ENCODE measurements at places on chromosomes 7 and 10. TPM values are rescaled to one million over a fixed set of nuclear protein-coding genes. Genes with fewer than 3 reads are reported as not detected.

GRCh38 chr7:112995059-112995824 lies 91.4 kb downstream of the GPR85 start:
- DNase-seq, result no peak

GRCh38 chr10:65861249-65861648 lies 1064.6 kb upstream of the LRRTM3 start:
- no peak for DNase-seq

DNA sequence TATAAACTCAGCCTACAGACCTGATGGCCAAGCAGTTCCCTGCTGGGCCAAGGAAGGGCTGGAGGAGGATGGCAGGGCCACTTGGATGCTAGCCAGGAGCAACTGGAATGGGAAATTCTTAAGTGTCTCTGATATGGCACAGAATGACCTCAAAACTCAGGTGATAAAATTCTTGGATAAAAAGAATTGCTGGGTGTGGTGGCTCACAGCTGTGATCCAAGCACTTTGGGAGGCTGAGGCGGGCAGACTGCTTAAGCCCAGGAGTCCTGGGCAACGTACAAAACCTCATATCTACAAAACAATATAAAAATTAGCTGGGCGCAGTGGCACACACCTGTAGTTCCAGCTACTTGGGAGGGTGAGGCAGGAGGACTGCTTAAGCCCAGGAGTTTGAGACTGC lies 14.0 kb upstream of the PKD1L1 start:
- DNase-seq, result no peak

GRCh38 chr7:148402159-148402558 lies 188.4 kb upstream of the C7orf33 start:
- no peak for DNase-seq

DNA sequence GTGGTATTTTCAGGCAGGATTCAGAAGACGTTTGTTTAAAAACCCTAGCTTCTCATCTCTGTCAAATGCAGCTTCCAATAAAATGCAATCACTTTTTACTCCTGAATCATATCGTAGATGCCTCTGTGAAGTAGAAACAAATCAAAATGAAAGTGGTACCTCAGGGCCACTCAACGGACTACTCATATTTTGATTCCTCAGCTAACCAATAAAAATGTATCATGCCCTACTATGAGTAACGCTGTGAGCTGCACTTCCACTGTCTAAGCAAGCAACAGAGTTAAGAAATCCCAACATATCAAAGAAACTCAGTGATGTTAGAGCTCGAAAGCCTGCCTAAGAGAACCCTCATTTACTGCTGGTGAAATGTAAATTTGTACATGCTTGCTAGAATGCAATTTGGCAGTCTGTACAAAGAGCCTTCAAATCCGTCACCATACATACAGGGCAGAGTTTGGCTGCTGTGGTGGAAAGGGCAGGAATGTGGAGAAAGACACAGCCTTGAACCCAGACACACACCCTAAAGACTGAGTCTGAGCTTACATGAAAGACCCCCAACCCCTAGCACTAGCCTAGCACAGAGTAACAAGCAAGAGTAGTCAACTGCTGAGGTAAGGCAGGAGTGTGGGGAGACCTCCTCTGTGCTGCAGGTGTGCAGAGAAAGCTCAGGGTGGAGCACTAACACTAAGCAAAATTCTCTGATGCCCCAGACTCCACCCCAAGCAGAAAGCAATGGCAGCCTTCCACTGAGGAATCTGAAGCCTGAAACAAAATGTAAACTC lies 151.5 kb downstream of the ANK3 start:
- peak; percentile 30 for DNase-seq

DNA sequence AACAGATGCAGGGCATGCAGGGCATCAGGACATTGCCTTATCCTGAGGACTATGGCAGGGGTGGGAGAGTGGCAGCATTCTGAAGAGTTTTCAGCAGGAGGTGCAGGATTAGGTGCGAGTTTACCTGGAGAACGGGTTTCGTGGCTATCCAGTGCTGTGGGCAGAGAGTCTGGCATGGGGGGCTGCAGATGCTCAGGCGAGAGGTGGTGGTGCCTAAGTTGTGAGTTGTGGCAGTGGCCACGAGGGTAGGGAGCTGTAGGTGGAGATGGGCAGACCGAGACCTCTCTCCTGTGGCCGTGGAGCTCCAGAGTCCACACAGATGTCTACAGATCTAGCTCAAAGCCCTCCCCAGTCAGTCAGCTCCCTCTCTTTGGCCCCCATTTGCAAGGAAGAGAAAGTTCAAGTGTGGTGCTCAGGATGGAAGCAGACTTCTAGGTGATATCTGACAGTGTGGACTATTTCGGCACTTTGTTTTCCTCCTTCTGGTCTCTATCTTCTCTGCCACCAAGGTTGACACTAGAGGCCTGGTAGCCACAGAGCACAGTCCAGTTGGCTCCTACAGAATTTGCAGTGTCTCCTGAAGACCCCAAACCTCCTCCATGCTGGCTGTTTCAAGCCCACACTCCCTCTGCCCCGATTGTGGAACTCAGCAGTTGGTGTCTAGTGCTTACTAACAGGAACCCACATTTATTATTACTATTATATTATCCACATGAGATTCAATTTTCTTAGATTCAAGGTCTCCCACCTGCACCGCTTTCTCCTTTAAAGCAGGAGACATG lies 955.7 kb upstream of the ZNF722 start:
- no peak for DNase-seq

- DNase-seq, result no peak
Measured at GRCh38 chr10:5442990-5443370, 30.6 kb downstream of the NET1 start.

DNA sequence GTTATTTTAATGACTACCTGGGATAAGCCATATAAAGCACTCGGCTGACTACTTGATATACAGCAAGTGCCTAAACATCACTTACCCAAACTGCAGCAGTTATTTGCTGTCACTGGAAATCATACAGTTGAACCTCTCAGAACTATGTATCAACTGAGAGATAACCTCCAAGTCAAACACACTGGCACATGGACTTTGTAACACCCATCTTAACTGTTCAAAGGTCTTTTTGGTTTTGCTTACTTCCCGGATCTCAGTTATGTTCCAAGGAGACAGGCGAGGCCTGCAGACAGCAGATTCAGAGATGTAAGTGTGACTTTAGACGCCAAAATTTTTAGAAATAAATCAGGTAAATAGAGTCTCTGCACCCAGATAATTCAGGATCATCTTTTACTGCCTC lies 34.6 kb upstream of the DAGLB start:
- DNase-seq, result no peak

- no peak for DNase-seq
Measured at GRCh38 chr10:115028419-115028818, 64.7 kb upstream of the ATRNL1 start.

DNA sequence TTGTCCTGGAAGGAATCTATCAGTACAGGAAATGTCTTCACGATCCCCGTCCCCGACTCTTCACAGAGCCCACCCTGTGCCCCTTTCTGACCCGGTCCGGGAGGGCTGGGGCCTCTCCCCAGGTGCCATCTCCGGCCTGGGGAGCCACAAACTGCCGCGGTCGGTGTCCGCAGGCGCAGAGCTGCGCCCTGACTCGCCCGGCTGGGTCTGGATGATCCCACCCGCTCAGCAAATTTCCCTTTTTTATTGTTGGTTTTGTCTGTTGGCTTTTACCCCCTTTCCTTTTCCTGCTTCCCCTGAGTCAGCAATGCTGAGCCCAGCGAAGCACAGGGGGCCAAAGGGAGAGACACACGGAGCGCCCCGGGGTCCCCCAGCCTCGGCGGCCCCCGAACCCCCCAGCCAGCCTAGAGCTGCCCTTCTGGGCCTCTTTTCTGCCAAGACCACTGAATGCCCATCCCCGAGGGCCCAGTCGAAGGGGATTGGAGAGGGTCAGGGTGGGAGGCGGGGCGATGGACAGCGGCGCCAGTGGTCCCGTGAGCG lies 30.9 kb downstream of the LEP start:
- no peak for DNase-seq

- DNase-seq, result no peak
Measured at GRCh38 chr10:78959217-78959923, 109.4 kb upstream of the ZMIZ1 start.

DNA sequence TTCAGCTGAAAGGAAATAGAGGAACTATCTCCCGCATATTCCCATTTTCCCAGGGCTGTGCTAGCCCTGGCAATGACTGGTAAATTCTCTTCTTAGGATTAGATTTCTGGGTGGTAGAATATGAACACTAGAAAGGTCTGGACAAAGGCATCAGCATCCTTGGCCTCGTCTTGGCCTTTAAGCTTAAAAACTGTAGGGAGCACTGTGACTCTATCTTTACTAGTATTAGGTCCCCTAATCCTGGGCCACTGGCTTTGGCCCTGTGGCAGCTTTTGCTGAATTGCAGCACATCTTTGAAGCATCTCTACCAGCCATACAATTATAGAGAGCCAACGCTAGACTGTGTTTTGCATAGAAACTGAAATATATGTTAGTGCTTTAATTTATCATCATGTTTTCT lies 41.5 kb upstream of the EBLN1 start:
- peak; percentile 20 for DNase-seq

DNA sequence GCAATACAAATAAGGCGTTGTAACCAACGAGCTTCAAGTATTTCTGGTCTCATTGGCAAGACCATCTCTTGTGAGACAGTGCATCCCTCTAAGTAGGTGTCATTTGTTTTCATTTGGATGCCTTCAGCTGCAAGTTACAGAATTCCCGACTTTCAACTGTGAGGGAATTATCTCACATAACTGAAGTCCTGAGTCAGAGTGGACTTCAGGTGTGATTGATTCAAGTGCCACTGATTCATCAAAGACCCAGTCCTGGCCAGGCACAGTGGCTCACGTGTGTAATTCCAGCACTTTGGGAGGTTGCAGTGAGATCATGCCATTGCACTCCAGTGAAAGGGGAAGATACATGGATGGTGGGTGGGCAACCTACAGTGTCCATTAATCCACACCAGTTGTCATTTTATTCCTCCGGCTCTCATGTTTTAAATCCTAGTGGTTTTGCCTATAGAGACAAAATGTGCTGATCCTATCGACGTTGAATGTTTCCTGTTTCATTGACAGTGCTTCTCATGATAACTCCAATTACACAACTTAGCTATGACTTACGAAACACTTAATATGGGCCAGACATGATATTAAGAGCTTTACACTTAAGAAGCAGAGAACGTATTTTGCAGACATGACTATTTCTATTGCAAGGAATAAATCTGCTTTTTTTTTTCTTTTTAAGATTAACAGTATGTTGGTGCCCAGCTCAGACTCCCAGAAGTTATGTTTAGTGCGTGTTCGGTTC lies 268.0 kb downstream of the FRMD4A start:
- DNase-seq, result no peak

GRCh38 chr10:69057261-69057950 lies 30.5 kb upstream of the SRGN start:
- peak; percentile 42 for DNase-seq

GRCh38 chr7:28813243-28813962 lies 144.7 kb downstream of the TRIL start:
- DNase-seq, result no peak

DNA sequence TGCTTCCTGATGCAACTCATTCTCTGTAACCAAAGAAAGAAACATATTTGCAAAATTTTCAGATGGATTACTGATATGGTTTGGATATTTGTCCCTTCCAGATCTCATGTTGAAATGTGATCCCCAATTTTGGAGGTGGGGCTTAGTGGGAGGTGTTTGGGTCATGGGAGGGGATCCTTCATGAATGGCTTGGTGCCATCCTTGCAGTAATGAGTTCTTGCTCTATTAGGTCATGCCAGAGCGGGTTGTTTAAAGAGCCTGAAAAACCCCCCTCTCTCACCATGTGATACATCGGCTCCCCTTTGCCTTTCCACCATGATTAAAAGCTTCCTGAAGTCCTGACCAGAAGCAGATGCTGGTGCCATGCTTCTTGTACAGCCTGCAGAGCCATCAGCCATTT lies 43.8 kb upstream of the PRKG1 start:
- DNase-seq, result no peak

- DNase-seq, result no peak
Measured at GRCh38 chr7:151884312-151885201, 7.6 kb upstream of the PRKAG2 start.

DNA sequence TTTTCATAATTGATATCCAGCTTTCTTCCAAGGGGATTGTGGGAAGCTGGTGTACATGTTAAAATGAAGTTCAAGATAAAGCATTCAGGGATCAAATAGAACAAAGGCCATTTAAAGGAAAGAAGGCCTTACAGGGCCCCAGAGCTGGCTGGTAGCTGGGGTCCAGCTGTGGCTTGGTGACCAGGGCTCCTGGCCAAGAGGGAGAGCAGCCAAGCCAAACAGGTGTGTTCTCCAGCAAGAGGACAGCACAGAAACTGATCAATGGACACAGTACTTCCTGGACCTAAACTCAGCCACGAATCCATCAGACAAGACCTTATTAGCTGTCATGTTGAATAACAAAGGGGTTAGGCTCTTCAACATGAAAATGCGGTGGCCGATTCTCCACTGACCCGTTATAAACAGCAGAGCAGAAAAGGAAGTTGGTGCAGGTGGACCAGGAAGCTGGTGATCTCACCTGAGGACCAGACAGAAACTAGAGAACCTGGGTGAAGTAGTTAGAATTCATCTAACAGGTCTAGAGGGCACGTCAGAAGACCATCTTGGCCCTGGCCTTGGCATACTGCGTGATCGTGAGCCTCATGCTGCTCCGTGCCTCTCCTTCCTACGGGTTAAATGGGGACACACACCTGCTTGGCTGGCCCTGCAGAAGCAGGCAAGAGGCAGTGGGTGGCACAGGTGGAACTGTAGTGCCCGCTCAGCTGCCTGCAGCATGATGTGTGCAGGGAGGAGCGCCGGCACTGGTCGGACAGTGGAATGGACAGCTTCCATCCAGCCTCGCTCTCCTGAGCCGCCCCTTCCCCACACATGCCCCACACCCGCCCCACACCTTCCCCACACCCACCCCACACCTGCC lies 53.8 kb downstream of the PARP12 start:
- no peak for DNase-seq

DNA sequence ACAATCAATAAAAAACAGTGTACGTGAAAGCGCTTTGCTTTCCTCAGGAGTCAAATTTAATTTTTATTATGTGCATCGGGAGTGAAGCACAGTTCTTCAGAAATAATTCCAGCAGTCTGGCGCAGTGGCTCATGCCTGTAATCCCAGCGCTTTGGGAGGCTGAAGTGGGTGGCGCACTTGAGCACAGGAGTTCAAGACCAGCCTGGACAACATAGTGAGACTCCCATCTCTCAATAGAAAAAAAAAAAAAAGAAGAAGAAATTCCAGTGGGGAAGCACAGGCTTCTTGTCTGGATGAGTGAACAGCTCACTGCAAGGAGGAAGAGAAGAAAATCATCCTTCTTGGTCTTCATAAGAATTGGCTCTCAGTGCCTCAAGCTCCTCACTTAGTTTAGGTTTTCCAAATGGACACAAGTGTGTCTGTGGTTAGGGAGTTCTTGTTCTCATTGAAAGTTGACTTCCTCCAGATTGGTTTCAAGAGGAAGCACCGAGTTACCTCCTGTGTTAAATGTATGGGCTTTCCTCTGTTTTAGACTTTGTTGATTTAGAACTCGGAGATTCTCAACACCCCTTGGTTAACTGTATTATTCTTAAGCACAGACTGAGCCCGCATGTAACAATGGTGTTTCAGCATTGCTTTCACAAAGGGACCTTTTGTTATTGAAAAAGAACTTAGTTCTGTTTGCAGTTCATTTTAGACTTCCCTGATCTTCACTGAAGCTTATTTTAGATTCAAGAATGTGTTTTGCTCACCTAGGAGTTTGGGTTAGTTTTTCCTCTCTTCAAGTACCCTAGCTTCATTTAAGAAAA lies 28.0 kb downstream of the LMTK2 start:
- no peak for DNase-seq

WNT8B gene
- 0.38 TPM for total RNA-seq

MAGI2 gene
- 0.04 TPM for total RNA-seq

CYP26A1 gene
- not detected for total RNA-seq
